ENCODE measurements at places on chromosomes 12 and 14.

DNA sequence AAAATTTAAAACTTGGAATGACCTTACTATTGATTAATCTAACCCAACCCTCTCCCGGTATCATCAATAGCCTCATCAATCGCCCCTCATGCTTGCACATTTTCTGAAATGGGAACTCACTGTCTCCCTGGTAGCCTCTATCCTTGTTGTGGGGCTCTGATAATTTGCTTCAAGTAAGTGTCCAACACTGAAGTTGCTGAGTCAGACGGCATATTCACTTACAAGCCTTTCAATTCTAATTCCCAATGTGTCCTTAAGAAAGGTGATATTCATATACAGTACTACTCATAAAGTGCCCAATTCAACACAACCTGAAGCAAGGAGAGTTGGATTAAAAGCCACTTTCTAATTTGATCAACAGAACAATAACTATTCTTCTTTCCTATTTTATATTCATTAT, 1146.1 kb upstream of the TMEM132C start:
- DNase-seq, result no peak

- no peak for DNase-seq
These were observed 35.6 kb downstream of the SYNE3 start for GRCh38 chr14:95480887-95481226.

DNA sequence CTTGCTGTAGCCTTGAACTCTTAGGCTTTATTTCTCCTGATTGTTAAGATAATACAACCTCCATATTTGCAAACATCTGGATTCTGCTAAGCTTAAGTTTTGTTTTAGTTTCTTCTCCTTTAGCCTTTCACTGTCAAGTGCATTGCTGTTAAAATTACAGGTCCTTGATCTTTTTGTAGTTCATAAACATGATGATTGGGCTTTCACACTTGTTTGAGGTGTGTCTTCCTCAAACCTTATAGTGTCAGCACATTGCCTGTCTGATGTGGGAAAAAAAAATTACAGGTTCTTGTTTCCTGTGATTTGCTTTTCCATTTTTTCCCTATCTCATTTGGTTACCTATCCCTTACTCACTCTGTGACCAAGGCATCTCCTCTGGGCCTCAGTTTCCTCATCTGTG, 59.2 kb downstream of the BICDL1 start:
- DNase-seq, result no peak

GRCh38 chr12:64006211-64006825, 161.8 kb downstream of the SRGAP1 start:
- DNase-seq, result no peak

DNA sequence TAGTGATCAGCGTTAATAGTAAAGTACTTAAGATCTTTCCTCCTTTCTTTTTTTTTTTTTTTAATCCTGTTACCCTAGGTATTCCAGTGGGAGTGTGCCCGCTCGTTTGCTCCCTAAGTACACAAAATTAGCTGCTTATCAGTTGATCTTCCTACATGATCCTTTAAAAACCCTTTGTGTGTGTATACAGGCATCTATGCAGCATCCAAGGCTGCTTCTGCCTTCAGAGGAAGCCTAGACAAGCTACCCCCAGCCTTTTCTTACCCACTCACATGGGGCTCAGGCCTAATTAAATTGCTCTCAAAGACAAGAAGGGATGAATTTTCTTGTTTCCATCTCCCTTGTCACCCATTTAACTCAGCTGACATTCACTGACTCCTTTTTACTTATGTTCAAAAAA, 343.4 kb upstream of the LMO3 start:
- no peak for DNase-seq

GRCh38 chr12:119710965-119711551, 43.1 kb downstream of the PRKAB1 start:
- DNase-seq, result no peak
